NCI-H2029 (cell line): ENCODE measurements at places on chromosomes 6 and 20.

- no peak for DNase-seq
These were observed 36.9 kb upstream of the TTPAL start for GRCh38 chr20:44438782-44439181.

- DNase-seq = peak; percentile 98
These were observed 24.7 kb upstream of the HDAC2 start for GRCh38 chr6:113995634-113996033.

DNA sequence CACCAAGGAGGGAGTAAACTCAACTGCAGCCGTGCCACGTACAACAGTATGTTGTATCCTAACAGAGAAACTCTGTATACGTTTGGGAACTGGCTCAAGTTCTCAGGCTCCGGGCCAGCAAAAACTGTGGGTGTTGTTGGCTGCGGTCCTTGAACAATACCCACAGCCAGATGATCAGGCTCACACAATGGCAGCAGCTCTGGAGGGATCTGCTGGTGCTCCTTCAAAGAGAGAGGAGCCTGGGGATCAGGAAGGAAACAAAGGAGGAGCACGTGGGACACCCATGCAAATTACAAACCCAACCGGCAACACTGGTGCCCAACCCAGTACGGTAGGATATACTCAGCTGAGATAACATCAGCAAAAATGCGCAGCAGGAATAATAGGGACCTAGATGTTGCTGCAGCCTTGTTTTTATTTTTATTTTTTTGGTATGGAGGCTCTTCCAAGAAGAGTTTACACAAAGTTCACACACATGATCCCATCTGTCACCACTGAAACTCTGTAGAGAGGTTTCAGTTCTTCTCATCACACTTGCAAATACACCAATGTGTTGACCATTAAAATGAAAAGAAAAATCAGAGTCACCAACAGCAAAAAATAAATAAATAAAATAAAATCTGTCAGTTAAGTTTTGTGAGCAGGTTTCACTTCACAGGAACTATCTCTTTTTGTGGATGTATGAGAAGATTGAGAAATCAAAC is 41.2 kb upstream of the PDE10A start:
- DNase-seq = no peak

DNA sequence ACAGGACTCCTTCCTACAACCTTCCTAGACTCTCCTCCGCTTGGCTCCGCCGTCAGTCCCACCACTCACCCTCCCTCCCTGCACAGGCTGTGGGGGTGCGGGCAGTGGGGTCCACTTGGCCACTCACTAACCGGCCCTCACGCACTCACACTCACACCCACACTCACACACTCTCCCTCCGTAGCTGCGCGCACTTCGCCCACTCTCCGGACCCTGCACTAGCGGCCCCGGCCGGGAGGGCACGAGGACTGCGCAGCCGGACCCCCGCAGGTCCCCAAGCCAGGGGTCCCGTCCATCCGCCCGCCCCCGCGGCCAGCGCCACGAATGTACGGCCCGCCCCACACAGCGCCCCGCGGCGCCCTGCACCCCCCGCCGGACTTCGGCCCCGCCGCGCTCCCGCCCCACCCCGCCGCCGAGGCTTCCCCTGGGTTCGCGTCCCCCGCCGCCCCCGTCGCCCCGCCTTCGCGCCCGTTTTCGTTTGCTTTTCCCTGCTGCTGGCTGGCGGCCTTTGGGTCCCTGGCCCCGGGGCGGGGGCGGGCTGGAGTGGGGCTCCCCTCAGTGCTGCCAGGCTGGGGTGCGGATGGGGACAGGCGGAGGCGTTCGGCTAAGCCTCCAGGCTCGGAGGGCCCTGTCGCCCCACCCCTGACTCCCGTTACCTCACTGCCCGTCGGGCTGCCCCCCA is 23.0 kb upstream of the SLC22A7 start:
- DNase-seq = no peak

GRCh38 chr6:167526465-167527368 is 201.8 kb downstream of the TTLL2 start:
- no peak for DNase-seq

DNA sequence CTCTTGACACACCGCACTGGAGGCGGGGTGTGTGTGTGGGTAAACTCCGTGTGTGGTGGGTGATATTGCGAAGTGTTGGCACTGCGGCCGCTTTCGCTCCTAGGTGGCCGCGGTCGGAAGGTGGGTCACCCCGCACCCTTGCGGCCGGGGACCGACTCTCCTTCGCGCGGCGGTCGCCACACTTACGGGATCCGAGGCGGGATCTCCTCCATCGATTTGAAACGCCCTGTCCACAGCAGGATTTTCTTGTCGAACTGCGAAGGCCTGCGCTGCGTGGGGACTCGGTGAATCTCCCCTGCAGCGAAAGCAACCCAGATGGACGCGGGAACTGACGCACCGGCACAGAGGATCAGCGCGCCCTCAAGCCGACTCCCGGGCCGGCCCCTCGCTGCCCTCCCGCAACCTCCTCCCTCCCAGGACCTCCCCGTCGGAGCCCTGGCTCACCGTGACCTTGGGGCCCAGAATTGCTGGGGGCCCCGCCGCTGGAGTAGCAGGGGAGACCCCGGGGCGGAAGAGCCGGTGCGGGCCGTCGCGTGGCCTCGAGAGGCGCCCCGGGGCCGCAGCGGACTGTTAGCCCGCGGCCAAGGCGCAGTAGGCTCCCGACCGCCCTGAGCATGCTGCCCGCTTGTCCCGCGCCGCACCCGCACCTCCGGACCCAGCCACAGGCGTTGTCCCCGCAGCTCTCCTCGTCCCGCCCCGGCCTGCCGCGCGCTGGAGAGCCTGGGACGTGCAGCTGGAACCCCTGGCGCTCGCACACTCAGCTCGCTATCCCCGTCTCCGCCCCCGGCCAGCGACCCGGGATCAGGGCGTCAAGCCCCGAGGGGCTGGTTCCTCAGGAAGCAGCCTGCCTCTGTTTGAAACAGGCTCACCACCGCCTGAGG is at the start of gene FAM162B:
FAM162B (minus strand) TSS at position 759 of the 881 bp plus-strand sequence; CDS start at position 616, 143 bp downstream.
- DNase-seq = no peak

GRCh38 chr20:57092112-57092899 is 174.1 kb downstream of the BMP7 start:
- peak; percentile 28 for DNase-seq

DNA sequence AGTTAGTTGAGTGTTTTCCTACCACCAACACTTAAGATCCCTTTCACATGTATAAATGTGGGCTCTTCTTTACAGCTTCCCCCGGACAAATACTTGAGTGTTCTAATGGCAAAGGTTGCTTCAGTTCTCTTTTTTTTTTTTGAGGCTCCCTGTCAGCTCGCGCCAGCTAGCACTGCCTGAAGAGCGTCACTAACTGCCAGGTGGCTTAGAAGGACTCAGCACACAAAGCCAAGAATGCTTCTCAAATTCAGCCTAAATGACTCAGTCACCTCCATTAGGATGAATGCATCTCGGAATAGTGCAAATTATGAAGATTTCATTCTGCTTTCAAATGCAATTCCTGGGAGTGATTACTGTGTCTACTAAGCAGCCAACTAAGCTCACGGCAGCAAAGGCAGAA is 150.7 kb upstream of the BTBD3 start:
- peak; percentile 45 for DNase-seq

DNA sequence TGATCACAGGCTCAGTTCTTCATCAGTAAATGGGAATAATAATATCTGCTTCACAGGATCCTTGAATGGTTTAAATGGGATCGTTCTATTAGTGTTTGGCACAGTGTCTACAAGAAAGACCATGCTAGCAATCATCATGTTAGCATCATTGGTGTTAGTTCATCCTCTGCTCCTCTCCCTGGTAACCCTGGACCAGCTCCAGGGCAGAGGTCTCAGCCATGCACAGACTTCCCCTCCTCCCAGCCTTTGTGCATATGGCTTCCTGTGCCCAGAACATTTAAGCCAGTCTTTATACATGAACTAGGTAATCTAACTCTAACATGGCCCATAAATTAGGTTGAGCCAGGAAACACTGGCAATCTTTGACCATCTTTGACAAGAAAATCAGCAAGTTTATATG is 180.2 kb downstream of the EPM2A start:
- DNase-seq = no peak

DNA sequence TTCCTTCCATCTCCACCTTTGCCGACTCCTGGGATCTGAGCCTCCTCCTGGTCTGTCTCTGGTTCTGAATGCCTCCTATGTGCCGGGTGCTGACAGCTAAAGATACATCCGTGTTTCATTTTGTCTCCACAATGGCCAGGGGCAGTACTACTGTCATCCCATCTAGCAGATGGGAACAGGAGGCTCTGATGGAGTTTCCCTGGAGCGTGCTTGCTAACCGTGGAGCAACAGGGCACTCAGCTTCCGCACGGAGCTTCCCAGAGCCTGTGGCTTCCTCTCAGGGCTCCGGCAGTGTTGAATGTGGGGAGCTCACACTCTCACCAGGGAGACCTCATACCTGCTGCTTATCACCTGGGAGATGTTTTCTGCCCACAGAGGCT is 11.9 kb upstream of the NPBWR2 start:
- DNase-seq = no peak

DNA sequence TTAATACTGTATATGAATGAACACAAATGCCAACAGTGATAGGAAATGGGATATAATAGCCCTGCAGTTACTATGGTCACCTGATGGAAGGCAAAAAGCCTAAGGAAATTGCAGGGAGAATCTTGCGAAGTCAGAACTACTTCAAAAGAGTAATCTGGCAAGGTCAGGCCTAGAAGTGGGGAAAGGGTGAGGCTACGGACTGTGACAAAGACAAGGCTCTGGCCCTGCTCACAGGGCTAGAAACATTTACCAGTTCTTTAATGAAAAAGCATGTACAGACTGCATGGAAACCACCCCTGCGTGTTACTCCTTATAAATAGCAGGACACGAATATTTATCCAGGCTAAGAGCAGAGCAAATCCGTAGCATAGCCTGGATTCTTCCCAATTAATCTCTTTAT is 52.5 kb upstream of the HECA start:
- DNase-seq = no peak

GRCh38 chr6:156848123-156848522 is 70.9 kb downstream of the ARID1B start:
- no peak for DNase-seq

GRCh38 chr6:142162780-142163179 is 15.7 kb downstream of the VTA1 start:
- no peak for DNase-seq

DNA sequence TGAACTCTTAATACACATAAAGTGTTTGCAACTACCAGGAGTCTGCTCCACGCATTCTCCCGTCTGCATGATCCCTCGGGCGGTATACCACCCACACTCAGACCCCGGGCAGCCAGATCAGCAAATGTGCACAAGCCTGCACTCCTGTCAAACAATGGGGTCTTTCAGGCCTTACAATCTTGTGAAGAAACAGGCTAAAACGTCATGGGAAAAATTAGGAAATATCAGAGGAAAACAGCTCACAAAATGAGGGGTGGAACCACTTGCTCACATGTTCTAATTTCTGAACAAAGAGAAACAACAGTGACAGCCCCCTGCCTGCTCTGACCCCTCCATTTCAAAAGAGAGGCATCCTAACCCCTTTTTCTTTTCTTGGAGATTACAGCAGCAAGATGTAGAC is 69.4 kb downstream of the BACH2 start:
- DNase-seq = no peak

DNA sequence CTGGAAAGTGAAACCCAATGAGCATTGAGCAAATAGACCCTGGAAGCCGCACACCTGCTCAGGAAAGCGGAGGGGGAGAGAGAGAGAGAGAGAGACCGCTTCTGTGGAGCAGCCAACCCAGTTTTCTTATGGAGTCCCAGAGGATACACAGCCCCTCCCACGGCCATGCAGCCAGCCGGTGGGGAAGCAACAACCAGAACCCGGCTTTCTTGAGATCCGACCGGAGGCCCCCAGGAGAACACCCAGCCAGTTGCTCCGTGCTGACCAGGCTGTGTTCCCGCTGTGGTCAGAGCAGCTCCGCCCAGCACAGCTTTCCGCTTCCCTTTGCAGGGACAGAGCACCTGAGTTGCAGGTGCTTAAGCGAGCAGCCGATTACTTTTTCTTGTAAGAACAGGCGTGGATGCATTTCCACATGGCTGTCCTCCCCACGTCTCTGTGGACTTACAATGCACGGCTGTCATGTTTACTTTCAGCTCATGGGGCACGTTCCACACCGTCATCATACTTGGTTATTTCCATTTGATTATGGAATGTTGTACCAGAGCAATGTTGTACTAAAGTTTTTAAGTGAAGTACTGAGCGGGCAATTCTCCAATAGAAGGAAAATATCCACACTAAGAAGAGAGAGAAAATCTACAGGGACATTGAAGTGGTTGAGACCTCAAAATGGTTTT is 381.9 kb downstream of the THBS2 start:
- peak; percentile 41 for DNase-seq

DNA sequence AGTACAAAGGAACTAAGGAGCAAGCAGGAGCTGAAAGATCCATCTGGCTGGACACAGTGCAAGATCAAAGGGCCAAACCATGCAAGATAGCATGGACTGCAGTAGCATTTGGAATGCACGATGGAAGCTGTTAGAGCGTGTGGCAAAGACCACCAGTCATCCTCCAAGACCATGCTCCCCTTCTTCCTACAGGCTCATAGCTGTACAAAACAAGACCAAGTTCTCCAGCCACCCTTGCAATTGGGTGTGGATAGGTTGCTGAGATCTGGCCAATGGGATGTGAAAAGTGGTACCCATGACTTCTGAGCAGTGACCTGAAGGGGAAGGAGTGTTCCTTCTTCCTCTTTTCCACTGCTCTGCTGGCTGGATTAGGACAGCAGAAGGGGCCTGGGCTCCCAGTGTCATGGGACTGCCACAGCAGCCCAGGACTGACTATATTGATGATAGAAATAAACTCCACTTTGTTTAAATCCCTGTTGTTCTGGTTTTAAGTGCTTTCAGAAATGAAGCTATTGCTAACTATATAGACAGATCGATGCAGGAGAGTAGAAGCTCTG is 64.9 kb downstream of the SLC22A23 start:
- DNase-seq = no peak

DNA sequence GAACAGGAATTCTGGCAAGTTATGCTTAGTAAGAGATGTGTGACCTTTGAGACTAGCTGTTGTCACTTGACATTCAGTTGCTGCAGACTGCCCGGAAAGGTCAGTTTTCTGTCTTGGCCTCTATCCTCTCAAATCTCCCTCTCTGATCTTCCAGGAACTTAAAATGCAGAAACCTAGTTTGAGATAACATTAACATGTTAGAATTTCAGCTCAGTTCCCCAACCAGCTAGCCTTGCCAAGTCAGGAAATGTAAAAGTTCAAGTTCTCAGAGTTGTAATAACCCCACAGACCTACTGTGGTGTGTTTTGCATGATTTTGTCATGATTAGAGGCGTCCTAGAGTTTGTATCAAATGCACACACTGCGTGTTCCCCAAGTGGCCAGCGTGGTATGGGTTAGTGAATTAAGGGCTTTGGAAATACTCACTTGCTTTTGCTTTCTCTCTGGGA is 46.6 kb downstream of the DUSP22 start:
- DNase-seq = no peak
